ENCODE measurements at places on chromosomes 11 and 22.
A peak's percentile ranks its signal among the peaks of the same experiment; 100 is the strongest.

GRCh38 chr11:76567261-76567660 is 103.3 kb downstream of the LRRC32 start:
- no peak for DNase-seq

- DNase-seq: no peak
Observed at GRCh38 chr11:103947546-103947919, 88.9 kb upstream of the DDI1 start.

DNA sequence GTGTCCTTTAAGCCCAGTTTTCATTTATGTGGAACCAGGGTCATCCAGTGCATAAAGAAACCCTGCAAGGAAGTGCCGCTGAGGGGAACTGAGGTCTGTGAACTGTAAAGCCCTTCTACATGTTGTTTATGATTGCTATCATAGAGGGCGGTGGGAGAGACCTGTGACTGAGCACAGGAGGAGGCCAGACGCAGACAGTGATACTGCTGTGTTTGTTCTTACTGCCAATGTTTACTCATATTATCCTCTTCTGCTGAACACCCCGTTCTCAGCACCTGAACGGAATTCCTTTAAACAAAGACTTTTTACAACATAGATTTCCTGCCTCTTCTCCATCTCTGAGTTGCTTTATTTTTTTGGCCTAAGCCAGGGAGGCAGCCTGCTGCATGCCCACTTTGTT is 967 bp upstream of the GALNT18 start:
- DNase-seq: no peak

DNA sequence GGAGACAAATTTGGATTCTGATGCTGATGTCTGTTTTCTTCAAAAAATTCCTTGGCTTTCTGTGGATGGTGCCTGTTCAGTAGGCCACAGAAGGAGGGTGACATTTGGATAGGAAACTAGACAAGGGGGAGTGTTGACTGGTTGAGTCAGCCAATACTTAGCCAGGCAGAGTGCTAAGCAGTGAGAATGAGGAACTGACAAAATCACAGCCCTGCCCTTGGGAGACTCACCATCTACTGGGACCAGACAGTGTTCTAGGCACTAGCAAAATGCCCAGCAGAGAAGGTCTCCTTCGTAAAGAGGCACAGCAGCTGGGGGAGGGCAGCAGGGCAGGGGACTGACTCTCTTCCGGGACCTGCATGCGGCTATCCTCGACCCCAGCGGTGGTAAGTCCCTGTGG is 190.2 kb downstream of the DSCAML1 start:
- DNase-seq: no peak

DNA sequence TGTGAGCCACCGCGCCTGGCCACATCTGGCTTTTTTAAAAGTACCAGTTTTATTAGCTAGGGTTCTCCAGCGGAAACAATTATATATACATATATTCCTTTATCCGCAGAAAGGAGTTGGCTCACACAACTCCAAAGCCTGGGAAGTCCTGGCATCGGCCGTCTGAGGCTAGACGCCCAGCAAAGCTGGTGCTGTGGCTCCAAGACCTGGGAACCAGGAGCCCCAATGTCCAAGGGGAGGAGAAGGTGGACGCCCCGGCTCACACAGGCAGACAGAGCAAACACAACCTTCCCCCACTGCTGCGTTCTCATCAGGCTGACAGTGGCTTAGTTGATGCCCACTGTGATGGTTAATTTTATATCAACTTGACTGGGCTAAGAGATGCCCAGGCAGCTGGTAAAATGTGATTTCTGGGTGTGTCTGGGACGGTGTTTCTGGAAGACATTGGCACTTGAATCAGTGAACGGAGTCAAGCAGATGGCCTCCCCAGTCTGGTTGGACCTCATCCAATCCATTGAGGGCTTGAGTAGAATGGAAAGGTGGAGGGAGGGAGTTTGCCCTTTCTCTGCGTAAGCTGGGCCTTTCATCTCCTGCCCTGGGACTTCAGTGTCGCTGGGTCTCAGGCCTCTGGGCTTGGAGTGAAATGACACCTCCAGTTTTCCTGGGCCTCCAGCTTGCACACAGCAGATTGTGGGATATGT is 904.4 kb downstream of the BRD1 start:
- DNase-seq: no peak

GRCh38 chr11:86483610-86483939 is 108.9 kb downstream of the CCDC81 start:
- DNase-seq: no peak

- no peak for DNase-seq
Observed at GRCh38 chr11:39617971-39618370, 1841.5 kb downstream of the LRRC4C start.

- no peak for DNase-seq
Observed at GRCh38 chr22:27454807-27455450, 346.6 kb downstream of the MN1 start.

GRCh38 chr11:75597636-75598035 is 35.6 kb downstream of the SERPINH1 start:
- DNase-seq: peak; percentile 5

GRCh38 chr11:64069401-64070313 is 33.9 kb downstream of the FLRT1 start:
- DNase-seq: no peak

DNA sequence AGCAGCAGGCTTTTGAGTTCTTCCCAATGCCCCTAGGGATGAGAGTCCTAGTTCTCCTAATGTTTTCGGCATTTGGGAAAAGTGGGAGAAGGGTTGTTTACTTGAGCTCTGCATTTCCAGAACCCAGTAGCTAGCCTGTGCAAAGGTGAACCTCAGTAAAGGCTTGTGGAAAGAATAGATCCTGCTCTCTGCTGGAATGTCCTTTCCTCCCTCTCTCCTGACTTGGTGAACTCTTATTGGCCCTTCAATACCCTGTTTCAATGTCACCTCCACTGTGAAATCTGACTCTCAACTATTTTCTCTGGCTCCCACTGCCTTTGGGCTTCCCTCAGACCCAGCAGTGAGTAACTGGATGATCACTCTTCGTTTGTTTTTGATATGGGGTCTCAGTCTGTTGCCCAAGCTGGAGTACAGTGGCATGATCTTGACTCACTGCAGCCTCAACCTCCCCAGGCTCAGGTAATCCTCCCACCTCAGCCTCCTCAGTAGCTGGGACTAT is 2.4 kb upstream of the UVRAG start:
- DNase-seq: no peak

DNA sequence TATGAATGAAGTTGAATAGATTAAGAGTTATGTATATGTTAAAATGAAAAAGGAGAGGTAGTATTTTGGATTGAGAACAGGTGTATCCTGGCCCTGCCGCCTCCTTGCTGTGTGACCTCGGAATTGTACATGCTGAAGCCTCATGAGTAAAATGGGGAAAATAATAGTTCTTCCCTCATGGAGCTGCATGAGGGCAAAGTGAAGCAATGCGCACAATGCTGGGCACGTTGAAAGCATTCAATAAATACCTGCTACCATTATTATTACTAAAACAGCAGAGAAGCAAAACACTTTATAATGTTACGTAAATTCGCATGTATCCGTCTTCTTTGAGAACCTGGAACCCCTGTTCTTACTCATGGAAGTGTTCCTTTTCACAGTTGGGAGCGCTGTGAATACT is 5.7 kb downstream of the AMOTL1 start:
- DNase-seq: no peak

- no peak for DNase-seq
Observed at GRCh38 chr11:69052343-69053168, 3.8 kb downstream of the TPCN2 start.

GRCh38 chr11:65912845-65913244 is 6.0 kb downstream of the C11orf68 start:
- DNase-seq: peak; percentile 60

DNA sequence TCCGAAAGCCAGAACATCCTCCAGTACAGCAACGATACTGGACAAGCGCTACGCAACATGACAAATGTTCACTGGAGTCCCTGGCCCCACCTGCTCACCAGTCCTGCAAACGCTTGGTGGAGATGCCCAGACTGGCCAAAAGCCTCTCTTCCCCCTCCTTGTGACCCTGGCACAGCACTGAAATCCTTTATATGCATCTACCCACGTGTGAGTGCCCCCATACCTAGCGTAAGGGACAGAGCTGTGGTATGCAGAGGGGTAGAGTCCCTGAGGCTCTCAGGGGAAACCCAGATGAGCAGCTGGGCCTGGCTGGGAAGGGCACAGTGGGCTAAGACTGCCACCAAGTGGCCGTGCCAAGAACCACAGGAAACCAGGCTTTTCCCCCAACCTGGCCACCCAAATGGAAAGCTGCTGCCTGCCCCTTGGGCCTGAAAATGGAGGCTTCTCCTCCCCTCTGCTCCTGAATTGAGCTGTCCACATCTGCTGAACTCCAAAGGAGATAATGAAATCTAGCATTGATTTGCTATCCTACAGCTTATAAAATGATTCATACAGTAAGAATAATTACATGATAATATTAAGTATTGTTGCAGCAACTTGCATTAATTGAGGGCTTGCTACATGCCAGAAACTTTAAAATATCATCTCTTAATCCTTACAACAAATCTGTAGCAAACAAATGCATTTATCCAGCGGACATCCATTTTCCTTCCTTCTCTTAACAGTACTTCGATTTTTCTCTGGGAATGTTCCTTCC is 24.8 kb upstream of the TTC12 start:
- DNase-seq: peak; percentile 40

GRCh38 chr11:50074161-50074560 is 41.5 kb downstream of the OR4C45 start:
- no peak for DNase-seq

DNA sequence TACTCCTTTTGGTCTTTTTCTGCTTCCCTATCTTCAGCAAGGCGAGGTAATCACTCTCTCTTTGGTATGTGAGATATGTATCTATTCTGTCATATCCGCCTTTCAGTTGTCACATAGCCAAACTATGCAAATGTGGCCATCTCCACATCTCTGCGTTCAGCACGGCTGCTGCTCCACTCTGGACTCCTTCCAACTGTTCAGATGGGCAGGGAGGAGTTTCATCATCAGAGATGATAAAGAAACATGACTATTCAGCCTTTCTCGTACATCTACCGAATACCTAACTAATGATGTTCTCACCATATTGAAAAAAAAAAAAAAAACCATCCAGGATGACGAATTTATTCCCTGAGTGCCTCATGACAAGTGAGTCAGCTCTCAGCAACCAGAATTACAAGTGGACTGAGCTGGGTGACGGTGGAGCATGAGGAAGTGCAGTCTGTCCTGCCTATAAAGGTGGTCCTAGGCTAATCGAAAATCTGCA is 899.6 kb downstream of the OPCML start:
- DNase-seq: no peak

DNA sequence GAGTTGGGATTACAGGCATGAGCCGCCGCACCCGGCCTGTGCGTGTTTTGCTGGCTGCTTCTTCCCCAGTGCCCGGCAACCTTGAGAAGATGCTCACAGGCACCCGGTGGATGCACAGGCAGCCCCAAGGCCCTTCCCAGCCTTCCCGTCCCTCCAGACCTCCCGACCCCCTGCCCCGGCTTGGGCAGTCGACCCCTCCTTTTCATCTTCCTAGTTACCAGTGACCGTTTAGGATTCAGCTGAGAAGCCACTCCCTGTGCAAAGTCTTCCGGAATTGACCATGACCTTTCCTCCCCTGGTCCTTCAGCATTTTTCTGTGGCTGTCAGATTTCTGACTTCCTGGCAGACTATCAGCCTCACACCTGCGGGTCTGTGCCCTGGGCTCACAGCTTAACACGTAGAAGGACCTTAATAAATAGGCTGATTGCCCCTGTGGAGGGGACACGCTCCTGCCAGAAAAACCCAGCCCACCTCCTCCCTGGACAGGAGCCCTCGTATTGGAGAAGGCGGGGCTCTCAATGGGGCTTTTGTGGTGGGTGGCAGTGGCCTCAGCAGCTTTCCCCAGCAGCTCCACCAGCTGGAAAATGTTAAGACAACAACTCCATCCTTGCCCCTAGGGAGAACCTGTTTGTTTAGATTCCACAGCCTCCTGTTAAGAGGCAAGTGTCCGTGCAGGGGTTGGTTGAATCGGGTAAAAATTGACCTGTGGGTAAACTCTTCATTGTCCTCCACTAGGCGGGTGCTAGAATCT is 10.4 kb upstream of the ANO1 start:
- no peak for DNase-seq

DNA sequence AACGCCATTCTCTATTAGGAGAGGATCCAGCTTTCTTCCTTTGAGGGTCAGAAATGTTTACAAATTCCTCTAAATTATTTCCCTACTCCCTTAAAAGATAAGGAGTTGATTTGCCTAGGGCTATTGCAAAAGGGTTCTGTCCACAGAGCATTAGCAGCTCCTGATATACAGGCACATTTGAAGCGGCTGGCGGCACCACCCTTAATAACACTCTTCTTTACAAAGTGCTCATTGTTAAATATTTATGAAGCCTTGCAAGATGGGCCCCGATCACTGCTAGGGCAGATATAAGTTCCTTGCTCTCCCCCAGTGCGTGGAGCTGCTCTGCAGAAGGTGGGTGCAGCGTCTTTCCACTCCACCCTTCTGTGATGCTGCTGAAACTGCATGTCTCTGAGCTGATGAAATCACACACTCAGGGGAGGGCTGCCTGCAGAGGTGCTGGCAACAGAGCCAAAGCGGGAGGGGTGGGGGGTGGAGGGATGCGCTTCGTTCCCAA is 116.7 kb upstream of the NTM start:
- DNase-seq: no peak

- DNase-seq: no peak
Observed at GRCh38 chr22:44549701-44550100, 51.7 kb upstream of the RTL6 start.

- DNase-seq: no peak
Observed at GRCh38 chr11:34632105-34632791, 11.4 kb downstream of the EHF start.

DNA sequence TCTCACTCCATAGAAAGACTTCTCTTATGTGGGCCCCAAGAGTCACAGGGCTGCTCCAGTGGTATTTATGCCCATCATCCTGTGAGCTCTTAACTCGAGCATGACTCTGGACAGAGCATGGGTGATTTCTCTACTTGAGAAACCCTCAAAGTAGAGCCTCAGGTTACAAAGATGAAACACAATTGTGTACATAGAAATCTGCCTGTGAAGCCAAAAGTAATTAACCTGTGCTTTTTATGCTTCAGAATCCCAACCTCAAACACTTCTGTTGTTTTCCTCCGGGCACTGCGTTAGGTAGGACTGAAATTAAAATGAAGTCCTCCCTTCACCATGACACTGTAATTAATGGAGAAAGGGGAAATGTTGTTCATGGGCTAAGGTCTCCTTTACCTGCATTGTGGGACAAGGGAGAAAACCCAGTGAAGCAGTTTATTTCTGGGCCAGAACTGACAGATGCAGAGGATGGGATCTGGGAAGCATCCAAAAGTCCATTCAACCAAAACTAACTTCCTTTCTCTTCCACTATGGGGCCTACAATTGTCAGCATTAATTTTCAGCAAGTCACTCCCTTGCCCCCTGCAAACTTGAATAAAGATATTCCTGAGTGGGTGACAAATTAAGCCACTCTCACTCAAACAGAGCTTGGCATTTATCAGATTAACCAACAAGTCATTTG is 24.1 kb upstream of the POU2AF1 start:
- no peak for DNase-seq
